ENCODE measurements at places on chromosomes 4 and X.

- DNase-seq, result no peak
Observed at GRCh38 chr4:157459785-157460184, 239.3 kb downstream of the GRIA2 start.

GRCh38 chrX:132031867-132032266 lies 8.8 kb downstream of the STK26 start:
- DNase-seq, result no peak

DNA sequence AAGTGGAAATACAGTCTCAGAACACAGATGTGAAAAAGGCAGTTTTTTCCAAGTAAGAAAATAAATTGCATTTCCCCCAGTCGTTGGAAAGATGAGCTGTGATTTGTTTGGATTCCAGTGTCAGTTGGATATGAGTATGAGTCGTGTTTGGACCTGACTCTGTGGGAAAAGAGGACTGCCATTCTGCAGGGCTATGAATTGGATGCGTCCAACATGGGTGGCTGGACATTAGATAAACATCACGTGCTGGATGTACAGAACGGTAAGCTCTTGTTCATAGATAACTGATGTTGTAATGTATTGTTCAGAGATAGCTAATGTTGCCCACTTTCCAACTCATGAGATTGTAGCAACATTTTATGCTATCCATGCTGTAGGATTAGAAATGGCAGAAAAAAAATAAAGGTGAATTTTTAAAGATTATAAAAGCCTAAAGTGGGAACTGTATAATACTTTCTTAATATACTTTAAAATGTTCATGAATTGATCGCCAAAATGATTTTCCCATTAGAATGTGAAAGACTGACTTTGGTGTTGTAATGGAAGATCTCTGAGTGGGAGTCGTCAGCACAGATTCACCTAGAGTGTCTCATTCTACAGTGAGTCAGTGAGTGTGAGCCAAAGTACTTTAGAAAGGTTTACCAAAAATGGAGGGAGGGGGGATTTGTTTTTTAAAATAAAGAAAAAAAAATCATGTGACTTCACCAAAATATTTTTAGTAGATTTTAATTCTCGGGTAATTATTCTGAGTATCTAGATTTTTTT lies 178.7 kb downstream of the DCTD start:
- DNase-seq, result no peak

DNA sequence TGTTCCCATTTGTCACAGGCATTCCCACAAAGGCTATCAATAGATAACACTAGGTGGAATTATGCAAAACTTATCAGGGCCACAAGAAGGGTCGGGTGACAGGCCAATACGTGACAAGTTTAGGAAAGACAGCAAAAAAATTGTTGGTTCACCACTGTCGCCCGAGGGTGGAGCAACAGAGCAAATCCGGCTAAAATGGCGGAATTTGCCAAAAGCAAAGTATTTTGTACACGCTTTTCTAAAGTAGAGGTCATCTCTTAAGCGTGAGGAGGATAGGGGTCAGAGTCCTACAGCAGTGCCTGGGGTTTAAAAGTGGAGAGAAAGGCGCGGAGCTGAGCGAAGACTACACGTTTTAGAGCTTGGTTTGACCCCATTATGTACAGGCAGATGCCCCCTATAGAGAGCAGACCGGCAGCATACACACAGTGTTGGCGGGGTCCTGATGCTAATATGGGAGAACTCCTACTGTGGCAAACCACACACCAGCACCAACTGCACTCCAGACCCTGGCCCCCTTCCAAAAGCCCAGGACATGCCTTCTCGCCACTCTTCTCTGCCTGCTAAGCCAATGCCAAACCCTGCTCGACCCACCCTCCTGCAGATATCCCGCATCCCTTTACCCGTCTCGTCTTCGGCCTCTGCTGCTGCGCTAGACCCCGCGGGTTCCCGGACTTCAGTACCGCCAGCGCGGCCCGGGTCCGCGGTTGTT lies 733 bp downstream of the CCNA2 start:
- peak; percentile 31 for DNase-seq

DNA sequence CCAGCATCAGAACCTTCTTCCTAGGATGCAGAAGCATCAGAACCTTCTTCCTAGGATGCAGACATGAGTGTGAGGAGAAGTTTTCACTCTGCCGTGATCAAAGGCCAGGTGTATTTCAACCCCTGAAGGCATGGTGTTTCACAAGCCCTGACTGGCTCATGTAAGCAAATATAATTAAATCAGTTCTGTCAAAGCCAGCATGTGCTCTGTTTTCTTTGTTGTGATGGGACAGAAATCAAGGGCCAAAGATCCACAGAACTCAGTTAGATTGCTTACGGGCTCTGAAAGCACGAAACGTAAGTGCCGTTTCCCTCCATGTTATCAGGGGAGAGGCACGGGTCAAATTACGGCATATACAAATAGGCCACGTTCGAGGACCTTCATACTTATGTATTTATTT lies 32.0 kb upstream of the CLDN24 start:
- no peak for DNase-seq

DNA sequence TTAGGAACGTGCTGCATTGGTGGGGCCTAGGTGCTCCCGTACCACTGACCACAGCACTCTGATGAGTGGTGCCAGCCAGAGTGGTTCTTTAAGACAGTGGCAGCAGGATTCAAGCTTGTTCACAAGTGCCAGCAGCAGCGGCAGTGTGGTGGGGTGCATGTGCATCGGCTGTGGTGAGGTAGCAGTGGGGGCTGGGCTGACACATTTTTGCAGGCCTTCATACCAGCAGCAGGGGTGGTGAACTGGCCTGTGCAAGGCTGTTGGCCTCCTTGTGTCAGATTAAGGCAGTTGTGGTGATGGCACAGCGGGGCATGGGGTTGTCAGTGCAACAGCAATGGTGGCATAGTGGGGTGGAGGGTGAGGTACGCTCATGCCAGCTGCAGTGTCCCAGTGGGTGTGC lies 131.4 kb downstream of the PABPC4L start:
- no peak for DNase-seq

DNA sequence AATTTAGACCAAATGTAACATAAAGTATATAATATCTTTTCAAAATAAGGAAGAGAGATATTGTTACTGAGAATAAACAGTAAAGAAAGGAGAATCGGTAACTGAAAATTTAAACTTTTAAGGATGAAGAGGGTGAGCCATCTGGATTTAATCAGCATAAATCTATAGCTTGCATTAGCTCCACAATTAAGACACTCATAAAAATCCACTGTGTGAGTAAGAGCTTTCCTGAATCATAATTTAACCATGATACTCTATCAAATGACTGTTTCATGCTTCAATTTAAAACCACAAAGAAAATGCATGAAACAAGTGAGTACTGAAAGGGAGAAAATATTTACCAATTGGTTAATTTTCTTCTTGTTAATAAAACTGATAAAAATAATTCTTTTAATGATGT lies 951.5 kb upstream of the SLIT2 start:
- DNase-seq, result no peak

GRCh38 chr4:38650133-38650532 lies 13.9 kb upstream of the KLF3 start:
- DNase-seq, result no peak

GRCh38 chr4:6971536-6972374 lies 62.1 kb downstream of the TBC1D14 start:
- DNase-seq, result no peak

GRCh38 chrX:88937616-88938015 lies 190.6 kb downstream of the CPXCR1 start:
- no peak for DNase-seq

- no peak for DNase-seq
Observed at GRCh38 chr4:108702960-108703359, 52.6 kb downstream of the OSTC start.

- no peak for DNase-seq
Observed at GRCh38 chr4:46196086-46196485, 72.2 kb upstream of the GABRG1 start.

GRCh38 chr4:15396157-15396800 lies 31.6 kb upstream of the C1QTNF7 start:
- DNase-seq, result peak; percentile 2

DNA sequence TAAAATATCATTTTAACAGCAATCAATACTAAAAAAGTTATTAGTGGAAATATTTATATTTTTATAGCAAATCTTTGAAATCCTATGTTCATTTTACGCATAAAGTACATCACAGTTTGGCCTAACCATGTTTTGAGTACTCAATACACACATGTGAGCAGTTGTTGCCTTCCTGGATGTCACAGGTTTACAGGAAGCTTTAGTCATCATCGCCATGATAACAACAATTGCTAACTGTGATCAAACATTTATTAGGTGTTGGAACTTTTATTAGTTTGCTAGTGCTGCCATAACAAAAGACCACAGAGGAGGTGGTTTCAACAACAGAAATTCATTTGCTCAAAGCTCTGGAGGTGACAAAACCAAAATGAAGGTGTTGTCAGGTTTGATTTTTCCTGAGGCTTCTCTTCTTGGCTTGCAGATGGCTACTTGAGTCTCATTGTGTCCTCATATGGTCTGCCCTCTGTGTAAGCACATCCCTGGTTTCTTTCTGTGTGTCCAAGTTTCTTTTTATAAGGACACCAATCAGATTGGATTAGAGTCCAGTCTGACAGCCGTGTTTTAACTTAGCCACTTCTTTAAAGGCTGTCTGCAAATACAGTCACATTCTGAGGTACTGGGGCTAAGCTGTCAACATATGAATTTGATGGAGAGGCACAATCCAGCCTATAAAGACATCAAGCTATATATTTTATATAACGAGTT lies 43.1 kb upstream of the BOD1L1 start:
- DNase-seq, result no peak

DNA sequence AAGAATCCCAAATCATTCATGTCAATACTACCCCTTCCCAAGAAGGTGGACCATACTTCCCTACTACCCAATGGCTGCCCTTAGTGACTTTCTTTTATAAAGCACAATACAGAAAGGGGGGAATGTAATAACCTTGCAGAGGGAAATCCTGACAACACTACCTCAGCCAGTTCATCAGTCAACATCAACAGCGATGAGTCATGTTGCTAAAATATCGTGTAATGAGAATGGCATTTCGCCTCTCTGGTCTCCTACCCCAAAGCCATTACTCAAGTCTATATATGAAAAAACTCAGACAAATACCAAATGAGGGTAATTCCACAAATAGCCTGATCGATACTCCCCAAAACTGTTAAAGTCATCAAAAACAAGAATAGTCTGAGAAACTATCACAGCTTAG lies 3.3 kb upstream of the MAGEA8 start:
- no peak for DNase-seq

GRCh38 chr4:158782551-158783360 lies 13.9 kb downstream of the FNIP2 start:
- DNase-seq, result no peak

- no peak for DNase-seq
Observed at GRCh38 chrX:132292793-132293192, 73.5 kb upstream of the RAP2C start.

DNA sequence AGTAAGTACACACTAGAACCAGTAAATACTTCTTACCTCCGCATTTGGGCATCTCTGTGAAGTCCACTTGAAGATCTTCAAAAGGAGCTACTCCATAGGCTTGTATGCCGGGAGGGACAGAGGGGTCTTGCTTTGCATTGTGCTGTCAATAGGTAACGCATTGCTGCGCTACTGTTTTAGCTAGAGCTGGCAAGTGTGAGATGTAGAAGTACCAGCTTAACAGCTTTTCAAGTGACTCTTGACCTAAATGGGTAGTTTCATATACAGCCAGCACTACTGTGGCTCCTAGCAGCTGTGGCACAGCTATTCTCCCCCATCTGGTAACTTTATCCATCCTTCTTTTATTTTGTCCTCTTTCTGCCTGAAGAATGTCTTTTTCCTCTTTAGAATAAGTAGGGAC lies 205.3 kb upstream of the KLF8 start:
- DNase-seq, result no peak

DNA sequence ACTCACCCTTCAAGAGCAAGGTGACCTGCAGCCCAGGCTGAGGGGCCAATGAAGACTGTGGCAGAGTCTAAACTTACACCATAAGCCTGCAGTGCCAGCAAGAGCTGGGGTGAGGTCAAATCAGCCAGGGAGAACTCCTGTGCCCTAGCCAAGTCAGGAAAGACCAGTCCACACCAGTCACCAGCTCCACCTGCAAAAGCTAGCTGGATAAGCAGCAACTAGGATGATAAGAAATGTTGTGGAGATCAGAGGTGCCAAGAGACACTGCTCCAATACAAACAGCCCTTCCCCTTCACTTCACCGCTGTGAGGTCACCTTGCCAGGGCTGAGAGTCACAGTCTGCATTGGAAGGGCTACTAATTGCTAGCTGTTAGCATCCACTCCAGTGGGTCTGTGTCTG lies 31.3 kb downstream of the NIPAL1 start:
- DNase-seq, result no peak

DNA sequence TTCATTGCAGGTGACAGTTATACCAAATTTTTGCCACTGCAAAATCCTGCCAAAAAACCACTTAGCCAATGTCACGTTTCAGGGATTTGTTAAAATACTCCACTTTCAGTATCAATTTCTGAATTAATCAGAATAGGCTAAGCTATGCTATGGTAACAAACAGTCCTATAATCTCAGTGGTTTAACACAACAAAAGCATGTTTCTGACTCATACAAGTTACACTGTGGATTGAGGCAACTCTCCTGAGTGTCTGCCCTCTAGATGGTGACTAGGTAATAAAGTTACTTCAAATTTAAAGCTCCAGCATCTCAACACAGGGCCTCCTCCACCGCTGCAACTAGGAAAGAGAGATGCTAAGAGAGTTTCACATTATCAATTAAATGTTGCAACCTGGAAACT lies 23.0 kb upstream of the RADX start:
- DNase-seq, result no peak

DNA sequence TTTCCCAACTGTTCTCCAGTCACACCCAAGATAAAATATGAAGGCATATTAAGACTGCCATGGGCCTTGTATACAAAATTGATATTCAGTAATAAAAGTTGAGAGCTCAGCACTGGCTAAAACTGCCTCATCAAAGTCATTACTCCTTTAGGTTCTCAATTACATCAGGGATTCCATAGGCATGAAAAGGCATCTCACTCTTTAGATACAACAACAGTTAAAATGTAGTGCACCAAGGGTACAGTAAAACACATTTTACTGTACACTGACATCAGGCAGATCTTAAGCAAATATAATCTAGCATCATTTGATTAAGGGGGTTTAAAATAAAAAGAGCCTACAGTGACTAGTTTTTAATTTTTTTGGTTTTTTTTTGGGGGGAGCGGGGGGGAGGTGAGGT lies 107.7 kb downstream of the PPP3CA start:
- no peak for DNase-seq

DNA sequence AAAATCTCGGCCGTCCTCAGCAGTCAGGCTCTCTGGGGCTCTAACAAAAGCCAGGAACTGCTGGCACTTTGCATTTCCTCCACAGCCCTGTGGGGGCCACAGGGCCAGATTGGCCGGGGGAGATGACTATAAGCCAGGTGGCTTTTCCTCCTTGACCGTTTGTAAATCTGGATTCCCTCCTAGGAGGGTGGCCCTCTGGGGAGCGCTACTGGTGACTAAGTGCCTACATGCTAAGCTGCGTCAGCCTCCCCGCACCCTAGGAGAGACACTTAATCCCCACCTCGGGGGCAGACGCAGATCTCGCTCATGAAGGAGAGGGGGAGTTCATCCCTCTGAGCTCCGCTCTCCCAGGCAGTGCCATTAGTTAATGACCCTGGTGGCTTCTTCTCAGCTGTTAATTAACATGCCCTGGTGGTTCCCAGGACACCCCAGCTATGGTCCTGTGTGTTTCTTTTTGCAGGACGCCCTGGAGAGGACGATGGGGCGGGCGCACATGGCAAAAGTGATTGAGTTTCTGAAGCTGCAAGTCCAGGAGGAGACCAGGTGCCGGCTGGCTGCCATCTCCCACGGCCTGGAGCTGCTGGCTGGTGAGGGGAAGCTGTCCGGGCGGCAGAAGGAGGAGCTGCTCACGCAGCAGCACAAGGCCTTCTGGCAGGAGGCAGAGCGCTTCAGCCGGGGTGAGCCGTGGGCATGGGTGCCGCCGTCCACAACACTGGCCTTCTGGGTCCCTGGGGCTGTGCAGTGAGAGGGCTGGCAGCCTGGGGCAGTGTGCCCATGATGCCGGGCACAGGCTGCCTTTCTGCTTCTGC lies 41.6 kb downstream of the EVC start:
- no peak for DNase-seq

Measured in NK-92 treated with Interleukin-12 subunit alpha and Interleukin-12 subunit beta, amount 100 ng/mL, for 24 hours (cell line).